ENCODE measurements at places on chromosomes 5 and 9.
A peak's percentile ranks its signal among the peaks of the same experiment; 100 is the strongest.

DNA sequence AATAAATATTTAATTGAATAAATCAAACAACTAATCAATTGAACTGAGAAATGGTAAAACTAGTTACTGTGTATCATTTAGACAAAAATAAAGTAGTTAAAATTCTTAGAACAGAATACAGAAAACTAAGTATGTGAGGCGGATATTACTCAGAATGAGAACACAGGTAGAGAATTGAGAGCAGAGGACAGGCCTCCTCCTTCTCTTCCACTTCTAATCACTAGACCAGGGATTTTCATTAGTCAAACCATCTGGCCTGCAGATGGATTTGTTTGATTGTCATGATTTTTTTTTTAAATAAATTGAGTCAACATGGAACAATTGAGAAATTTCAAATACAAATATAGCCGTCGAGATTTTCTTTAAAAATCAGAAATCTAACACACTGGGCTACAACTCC lies 198.6 kb upstream of the HMHB1 start:
- DNase-seq, result no peak

- peak; percentile 94 for DNase-seq
These were observed 451 bp downstream of the LPAR1 start for GRCh38 chr9:111037708-111038330.

DNA sequence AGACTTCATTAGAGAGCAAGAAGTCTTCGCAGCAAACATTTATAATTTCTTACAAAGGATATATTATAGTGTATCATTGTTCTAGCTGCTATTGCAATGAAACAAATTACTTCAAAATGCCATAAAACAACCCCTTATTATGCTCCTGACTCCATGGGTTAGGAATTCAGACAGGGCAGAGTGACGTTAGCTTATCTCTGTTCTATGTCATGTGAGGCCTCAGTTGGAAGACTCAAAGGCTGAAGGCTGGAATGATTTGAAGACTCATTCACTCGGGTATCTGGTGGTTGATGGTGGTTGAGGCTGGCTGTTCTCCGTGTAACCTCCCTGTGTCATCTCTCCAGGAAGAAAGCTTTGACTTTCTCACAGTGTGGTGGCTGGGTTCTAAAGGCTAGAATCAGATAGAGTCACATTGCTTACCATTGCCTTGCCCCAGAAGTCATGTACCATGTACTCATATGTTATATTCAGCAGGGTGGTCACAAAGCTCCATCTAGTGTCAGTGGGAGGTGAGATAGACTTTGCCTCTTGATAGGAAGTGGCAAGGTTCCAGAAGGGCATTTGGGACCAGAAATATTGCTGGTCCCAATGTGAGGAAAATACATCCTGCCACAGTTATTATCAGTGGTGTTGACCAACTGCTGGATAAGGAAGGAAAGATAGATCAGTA lies 226.9 kb downstream of the TMEM38B start:
- DNase-seq, result no peak

DNA sequence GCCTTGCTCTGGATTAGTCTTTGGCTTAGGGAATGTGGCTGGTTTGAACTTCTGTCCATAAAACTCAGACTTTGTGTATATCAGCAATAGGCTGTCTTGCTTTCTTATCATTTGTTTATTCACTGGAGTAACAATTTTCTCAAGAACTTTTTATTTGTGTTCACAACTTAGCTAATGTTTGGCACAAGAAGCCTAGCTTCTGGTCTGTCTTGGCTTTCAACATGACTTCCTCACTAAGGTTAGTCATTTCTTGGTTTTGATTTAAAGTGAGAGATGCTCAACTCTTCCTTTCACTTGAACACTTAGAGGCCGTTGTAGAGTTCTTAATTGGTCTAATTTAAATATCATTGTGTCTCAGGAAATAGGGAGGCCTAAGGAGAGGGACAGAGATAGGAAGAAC lies 4.9 kb downstream of the FBXO38 start:
- no peak for DNase-seq

DNA sequence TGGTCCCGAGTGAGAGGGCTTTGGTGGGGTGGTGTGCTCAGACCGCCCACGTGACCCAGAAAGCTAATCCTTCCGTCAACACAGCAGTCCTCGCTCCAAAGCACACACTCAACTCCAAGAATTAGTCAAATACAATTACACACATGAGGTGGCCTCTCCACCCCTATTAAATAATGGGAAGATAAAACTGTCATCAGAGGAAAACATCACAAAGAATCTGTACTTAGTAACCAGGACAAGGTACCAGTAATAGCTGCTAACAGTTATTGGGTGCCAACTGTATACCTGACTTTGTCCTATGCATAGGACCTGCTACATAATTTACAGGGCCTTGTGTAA lies 222.8 kb downstream of the HSPA4 start:
- DNase-seq, result peak; percentile 41

GRCh38 chr9:125317704-125318103 lies 56.1 kb downstream of the GAPVD1 start:
- DNase-seq, result no peak

- no peak for DNase-seq
These were observed 51.0 kb upstream of the FGF10 start for GRCh38 chr5:44440186-44440585.

DNA sequence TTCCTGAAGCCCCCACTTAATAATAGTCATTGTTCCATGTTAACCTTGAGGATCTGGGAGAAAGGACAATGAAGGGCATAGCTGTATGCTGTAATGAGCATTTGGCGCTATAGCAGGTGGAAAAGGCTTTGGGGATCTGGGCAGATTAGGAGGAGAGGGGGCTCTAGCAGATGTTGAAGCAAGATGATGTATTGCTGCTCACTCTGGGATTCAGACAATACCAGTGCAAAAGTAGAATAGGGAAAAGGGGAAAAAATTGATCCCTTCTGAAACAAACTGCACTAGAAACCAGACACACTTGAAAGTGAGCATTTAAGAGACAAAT lies 575.3 kb upstream of the MEF2C start:
- no peak for DNase-seq

- no peak for DNase-seq
These were observed 36.5 kb upstream of the GPBP1 start for GRCh38 chr5:57137401-57137800.

DNA sequence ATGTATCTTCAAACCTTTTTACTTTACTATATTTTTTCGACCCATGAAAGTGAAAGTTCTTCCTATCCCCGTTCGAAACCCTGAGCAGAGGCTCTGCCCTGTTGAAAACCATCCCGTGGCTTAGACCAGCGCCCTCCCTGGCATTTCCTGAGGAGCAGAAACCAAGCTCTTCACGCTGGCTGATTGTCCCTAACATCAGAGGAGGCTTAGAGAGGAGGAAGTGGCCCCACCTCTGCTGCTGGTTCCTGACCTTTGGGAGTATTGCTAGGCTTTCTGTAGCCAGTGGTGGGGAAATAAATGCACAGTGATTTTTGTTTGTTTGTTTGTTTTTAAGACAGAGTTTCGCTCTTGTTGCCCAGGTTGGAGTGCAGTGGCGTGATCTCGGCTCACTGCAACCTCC lies 4.2 kb upstream of the PTGES start:
- no peak for DNase-seq

DNA sequence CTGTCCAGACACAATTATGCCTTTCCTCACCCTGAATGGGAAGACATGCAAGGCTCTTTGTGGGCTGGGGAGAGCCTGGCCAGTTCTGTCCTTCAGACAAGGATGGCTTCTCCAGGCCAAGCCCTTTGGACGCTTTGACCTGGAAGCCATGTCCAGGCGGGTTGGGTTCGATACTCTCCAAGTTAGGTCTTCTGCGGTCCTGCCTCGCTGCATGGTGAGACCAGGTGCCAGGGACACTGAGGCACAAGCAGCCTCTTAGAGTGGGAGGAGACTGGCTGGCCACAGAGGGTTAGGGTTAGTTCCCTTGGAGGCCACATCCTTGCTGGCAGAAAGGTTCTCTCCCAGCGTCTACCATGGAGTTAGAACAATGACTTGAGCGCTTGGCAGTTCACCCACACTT lies 67.6 kb downstream of the SHB start:
- no peak for DNase-seq

GRCh38 chr5:100708645-100709171 lies 173.5 kb downstream of the FAM174A start:
- no peak for DNase-seq
